ENCODE measurements at places on chromosomes 4 and X.

GRCh38 chrX:30577362-30577991, at the start of gene TASL:
Gene TASL (minus strand): TSS chrX:30577766. CDS start chrX:30560355, 17,411 bp downstream.
- peak; percentile 32 for DNase-seq

GRCh38 chr4:83581411-83582288, 45.7 kb downstream of the GPAT3 start:
- no peak for DNase-seq

DNA sequence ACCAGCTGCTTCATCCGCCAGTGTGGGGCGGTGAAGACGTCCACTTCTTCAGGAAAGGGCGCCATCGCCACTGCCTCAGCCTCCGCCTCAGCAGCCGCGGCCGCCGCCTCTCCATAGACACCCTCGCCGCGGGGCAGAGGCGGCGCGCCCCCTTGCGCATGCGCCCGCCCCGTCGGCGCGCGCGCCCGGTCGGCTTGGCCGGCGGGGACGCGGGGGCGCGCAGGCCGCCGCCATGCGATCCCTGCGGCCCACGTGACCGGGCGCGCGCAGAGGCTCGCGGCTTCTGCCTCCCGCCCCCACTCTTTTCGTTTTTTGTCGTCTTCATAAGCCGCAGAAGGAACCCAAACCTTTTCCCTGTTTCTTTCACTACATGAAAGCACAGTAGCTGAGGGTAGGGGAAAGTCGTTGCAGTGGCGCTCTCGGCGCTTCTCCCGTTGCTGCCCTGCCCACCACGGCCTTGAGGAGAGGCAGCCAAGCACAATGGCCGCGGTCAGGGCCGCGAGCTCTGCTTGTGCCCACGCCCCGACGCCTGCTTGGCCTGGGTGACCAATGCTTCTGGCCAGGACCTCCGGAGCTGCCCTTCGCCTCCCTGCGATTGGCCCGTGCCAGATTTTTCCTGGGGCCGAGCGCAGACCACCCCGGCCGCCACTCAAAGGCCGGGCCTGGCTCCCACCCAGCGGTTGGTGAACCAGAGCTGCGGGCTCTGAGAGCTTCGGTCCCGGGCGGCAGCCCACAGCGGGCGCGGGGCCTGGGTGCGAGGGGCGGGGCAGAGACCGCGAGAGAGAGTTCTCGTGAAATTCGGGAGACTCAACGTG, at the start of gene FBXL5:
TSS of gene FBXL5 (minus strand) at position 135 of the 815 bp plus-strand sequence. CDS start at position 65, 70 bp downstream.
- DNase-seq = peak; percentile 92

DNA sequence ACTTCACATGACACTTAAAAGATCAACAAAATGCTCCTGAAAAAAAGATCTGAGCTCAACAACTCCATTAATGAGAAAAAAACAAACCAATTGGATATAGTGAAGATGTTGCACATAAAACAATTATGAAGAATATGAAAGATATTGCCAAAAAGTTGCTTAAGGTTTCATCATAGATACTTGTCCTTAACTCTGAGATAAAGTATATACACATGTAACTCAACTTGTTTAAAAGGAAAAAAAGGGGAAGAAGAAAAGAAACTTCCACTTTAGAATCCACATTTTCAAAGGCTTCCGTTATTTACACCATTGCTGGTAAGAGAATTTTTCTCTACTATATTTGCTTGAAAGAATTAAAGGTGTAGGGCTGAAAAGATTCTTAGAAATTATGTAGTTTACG, 2.7 kb downstream of the AFAP1 start:
- DNase-seq = no peak

DNA sequence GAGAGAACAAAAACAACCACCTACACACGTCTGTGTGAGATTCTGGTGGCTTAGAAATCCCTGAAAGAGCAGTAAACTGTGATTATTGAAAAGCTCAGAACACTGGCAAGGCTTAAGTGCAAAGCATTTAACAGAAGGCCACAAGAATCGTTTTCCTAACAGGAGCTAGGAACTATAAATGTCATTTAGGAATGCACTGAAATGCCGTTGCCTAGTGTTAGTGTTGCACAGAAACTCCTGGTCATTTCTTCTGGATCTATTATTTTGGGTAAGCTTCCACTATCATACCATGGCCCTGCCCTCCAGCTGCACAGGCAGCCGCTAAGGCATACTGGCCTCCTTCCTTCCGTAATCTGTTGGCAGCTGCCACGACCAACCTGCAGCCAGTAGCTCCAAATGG, 923.2 kb downstream of the NLGN4X start:
- no peak for DNase-seq

- no peak for DNase-seq
These were observed 134.3 kb downstream of the MID1IP1 start for GRCh38 chrX:38935561-38935960.

GRCh38 chr4:38560768-38561558, 103.0 kb upstream of the KLF3 start:
- DNase-seq = peak; percentile 13

GRCh38 chrX:133847340-133847994, 137.9 kb downstream of the GPC3 start:
- DNase-seq = no peak

- no peak for DNase-seq
These were observed 601.3 kb downstream of the IQCM start for GRCh38 chr4:149214301-149214700.

GRCh38 chrX:56429581-56429980, 133.8 kb upstream of the UBQLN2 start:
- DNase-seq = no peak

GRCh38 chr4:48167538-48168263, 33.7 kb upstream of the TXK start:
- DNase-seq = no peak

- DNase-seq = no peak
These were observed 1507.1 kb upstream of the PCDH7 start for GRCh38 chr4:29213020-29213419.

- no peak for DNase-seq
These were observed 57.9 kb upstream of the PLS3 start for GRCh38 chrX:115503099-115503498.

DNA sequence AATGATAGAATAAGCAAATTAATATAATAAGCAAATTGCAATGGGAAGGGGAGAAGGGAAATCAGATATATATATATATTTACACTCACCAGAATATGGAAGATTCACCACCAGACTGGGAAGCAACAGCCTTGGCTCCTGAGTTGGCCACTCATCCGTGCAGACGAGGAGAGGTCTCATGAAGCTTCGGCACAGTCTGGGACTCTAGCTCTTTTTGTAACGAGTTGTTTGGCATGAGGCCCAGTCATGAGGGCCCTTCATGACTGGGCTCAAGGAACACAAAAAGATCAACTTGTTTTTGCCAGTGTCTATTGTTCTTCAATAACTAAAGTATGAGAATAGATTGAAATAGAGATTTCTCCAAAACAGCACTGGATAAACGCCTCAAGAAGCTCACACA, 176.4 kb downstream of the ADGRA3 start:
- no peak for DNase-seq

- DNase-seq = no peak
These were observed 17.8 kb downstream of the ZNF81 start for GRCh38 chrX:47854474-47854873.

GRCh38 chr4:56575820-56576429, 70.3 kb downstream of the ARL9 start:
- DNase-seq = no peak

DNA sequence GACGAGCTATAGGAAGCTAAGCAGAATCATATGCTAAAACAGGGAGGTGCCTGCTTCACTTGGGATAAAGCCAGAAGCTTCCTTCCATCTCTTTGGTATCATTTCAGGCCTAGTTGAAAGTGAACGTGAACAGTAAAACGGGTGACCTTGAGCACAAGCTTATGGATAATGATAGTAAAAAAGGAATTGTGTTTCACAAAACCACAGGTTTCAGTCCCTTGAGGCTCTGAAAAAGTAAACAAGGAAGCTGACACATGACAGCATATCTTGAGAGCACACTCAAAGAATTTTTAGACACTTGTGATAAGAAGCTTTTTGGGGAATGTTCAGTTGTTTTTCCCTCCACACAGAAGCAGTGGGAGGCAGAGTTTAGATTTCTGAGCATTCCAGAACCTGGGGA, 286.1 kb downstream of the DCHS2 start:
- no peak for DNase-seq

- DNase-seq = no peak
These were observed 101.4 kb upstream of the RAB40AL start for GRCh38 chrX:102835504-102836146.

- peak; percentile 21 for DNase-seq
These were observed 65.6 kb downstream of the JAKMIP1 start for GRCh38 chr4:6134612-6135220.

- DNase-seq = no peak
These were observed 329.9 kb downstream of the SMARCA1 start for GRCh38 chrX:129193357-129193756.

- no peak for DNase-seq
These were observed 183.5 kb upstream of the GPC4 start for GRCh38 chrX:133598601-133599335.

GRCh38 chr4:187283201-187283955, 559.7 kb upstream of the FAT1 start:
- no peak for DNase-seq

GRCh38 chrX:75038925-75039324, 113.7 kb upstream of the NEXMIF start:
- peak; percentile 4 for DNase-seq

- no peak for DNase-seq
These were observed 54.5 kb upstream of the HPSE start for GRCh38 chr4:83389037-83389720.

DNA sequence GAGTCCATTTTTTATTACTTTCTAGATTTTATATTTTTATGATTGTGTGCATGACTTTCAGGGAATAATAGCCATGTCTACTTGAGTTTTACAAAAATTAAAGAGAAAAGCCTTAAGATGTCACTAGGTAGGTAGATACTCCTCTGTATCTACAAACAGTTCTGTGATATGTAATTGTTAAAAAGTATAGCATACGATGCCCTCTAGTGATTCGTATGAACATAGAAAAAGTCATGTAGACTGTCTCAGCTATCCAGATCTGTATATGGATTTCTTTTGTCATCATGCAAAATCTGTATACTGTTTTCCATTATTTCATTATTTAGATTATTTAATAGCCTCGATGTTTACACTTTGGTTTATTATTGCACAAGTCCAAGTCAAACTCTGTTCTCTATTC, 856.6 kb downstream of the CENPC start:
- no peak for DNase-seq

- DNase-seq = peak; percentile 60
These were observed 47.7 kb downstream of the SPRY1 start for GRCh38 chr4:123444290-123444731.

Data from T-helper 2 cell treated with Interferon-gamma antibody and Interleukin-4, amounts not matched to agents 5 μg/mL and 100 μg/mL, for 36 hours (primary cell).